ENCODE measurements at places on chromosomes 16 and 17.

DNA sequence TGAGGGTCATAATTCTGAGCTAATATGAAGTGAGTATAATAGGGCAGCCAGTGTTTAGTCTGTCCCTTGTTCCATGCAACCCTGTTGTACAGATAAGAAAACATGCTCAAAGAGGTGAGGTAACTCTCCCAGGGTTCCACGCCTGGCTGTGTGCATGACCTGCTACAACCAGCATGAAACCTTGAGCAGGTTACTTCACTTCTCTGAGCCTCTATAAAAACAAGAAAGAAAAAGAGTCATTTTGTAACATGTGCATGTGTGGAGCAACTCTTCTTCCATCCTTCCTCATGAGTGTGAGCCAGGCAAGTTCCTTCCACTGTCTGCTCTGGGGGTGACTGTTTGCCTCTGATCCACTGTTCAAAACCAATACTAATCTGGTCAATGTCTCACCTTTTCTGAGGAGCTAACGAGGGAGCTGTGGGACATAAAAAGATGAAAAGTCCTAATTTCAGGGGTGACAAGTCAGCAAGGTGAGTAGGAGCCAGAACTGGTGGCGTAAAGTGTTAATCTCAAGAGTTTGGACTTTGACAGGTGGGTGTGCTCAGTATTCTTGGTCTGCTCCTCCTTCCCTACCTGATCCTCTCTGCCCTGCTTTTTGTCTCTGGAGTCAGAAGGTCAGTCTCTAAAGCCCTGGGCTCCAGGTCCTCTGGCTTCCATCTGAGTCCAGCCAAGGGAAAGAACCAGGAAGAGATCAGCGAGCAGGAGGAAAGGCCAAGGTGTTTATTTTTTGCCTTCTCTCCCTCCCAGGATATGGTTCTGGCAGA lies 21.5 kb downstream of the GFOD2 start:
- no peak for DNase-seq

GRCh38 chr17:33124871-33125551 lies 133.4 kb downstream of the SPACA3 start:
- no peak for DNase-seq

DNA sequence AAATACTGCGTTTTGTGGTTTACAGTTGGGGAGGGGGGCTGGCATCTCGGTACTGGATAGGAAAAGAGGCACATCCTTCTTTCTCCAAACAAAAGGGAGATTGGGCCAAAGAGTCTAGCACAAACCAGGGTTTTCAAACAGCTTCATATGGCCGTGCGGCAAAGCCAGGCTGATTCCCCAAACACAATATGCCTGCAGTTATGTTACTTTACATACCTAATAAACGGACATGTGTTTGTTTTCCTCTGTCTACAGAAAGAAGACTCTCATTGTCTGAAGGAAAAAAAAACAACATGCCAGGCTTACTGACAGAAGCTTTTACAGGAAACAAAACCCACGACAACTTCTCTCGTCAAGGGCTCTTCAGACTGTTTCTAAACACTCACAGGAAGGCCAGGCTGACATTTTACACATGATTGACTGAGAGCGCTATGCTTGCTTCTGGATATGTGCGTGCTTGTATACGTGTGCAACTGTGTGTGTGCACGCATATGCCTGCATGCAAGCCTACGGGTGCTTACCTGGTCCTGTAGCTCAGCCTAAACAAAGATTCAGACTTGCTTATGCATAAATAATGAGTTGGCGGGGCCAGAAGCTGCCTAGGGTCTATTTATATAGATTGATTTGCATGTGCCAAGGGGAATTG lies 461.0 kb upstream of the C16orf82 start:
- DNase-seq, result no peak

DNA sequence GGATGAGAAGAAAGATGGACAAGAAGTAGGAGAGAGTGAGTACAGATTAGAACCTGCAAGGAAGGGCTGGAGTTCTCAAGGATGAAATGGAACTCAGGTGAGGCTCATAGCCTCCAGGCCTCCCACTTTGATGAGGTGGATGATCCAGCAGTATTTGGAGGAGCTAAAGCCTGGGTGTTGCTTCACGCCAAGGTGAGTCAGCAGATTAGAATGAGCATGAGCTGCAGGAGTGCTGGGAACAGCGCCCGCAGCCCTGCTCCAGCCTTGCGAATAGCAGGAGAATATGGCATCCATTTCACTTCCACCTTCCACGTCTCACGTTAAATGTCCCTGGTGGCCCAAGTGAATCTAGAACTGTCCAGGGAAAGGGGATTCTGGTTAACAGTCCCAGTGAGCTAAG lies 94.4 kb upstream of the CPHXL start:
- DNase-seq, result no peak

- DNase-seq, result no peak
Observed at GRCh38 chr16:68349838-68350410, 39.1 kb downstream of the PRMT7 start.

DNA sequence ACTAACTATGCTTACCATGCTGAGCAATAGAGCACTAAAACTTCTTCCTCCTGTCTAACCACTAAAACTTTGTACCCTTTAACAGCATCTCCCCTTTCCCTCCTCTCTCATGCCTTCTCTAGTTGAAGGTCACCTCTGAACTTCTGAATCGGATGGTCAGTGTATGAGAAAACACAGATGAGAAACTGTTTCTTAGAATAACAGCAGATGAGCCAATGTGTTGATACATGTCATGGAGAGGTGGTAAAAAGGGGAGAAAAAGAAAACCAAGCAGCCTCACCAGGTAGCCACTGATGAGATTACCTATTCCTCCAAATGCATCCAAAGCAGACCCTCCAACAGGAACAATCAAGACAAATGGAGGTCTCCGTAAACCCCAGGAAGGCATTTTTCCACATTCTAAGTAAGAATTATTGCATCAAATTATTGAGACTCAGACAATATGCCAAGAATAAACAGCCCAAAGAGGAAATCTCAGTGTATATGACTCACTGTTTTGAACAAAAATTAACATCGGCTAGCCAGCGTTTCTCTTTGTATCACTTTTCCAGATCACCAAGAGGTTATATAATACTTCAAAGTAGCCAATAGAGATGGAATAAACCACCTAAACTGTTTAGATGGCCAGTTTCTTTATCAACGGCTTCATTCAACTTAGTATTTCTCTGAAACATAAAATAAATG lies 793.3 kb upstream of the SOX9 start:
- no peak for DNase-seq

GRCh38 chr17:27360507-27360906 lies 66.6 kb downstream of the WSB1 start:
- no peak for DNase-seq

DNA sequence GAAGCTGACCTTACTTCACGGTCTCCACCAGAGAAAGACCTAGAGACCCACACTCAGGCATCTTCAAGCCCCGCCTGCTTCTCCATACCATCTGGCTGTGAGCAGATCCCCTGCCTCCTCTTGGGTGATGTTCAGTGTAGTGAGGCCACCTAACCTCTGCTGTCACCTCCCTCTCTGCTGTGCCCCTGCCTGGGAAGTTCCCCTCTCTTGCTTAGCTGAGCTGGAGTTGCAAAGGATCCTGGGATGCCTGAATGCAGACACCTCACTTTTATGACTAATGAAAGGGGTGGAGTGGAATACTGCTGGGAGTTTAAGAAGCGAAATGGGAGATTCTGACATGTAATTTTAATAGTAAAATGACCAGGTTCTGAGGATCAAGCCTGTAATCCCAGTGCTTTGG lies 5.8 kb downstream of the IRX3 start:
- no peak for DNase-seq

DNA sequence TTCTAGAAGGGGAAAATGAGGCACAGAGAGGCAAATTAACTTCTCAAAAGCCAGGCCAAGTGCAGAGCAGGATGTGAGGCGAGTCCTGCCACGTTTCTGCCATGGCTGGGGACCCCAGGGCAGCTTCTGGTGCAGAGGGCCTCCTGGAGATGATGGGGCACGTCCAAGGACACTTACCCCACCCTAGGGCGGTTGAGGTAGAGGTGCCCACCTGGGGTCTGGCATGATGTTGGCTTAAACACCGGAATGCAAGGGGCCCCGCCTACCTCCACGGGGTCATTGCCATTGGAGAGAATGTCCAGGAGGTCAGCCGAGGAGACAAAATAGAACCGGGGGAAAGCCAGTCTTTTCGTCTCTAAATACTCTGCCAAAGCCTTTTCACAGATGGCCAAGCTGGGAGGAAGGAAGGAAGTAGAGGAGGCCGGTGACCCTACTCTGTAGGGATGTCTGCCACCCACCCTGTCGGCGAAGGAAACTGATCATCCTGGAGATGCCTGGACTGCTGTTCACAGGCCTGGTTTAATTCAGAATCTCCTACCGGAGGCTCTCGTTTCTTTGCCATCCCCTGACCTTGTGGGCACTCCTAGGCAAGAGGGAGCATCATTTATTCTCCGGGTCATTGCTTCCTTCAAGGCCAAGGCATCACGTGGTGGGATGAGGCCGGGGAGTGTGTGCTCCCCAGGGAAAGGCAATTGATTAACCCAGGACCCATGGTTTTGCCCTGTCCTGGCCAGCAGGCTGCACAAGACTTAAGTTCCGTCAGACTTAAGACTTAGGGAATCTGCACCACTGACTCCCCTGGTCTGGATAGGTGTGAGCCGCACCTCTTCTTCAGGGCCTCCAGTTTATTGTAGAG lies 70.5 kb downstream of the DNAH17 start:
- DNase-seq, result no peak

- no peak for DNase-seq
Observed at GRCh38 chr17:81486199-81486810, 26.3 kb downstream of the ACTG1 start.

- no peak for DNase-seq
Observed at GRCh38 chr16:67341250-67341649, 14.6 kb downstream of the LRRC36 start.

DNA sequence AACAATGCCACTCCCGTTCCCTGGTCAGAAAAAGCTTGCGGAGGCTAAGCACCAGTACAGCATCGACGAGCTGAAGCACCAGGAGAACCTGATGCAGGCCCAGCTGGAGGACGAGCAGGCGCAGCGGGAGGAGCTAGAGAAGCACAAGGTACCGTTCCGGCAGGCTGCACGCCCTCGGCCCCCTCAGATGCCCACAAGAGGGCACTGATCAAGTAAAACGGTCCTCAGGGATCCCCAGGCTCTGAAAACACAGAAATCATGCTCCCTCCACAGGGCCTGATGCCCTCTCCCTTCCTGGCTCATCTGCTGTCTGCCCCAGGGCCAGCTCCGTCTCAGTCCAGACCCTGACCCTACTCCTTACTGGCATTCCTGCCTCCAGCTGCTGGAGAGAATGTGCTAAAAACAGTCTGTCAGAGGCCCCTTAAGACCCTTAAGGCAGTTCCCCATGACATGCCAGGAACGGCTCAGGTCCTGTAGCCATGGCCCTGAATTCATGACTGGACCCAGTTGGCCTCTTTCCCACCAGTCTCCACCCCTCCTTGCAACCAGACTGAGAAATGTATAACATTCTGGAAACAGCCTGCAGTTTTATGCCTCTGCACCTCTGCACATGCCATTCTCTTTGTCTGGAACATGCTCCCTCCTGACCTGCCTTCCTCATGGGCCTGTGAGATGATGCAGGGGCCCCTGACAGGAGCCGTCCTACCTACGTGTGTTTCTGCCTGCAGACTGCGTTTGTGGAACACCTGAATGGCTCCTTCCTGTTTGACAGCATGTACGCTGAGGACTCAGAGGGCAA lies 21.8 kb downstream of the DRC3 start:
- DNase-seq, result no peak

DNA sequence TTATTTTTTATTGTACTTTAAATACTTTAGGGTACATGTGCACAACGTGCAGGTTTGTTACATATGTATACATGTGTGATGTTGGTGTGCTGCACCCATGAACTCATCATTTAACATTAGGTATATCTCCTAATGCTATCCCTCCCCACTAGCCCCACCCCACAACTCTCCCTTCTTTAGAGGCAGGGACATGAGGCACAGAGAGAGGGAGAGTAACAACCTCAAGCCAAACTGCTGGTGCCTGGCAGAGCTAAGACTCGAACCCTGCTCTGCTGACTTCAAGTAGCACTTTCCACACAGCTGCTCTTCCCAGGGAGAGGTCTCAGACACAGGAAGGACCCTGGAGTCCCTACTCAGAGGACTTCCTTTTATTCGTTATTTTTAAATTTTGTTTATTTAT lies 69.4 kb downstream of the WSB1 start:
- DNase-seq, result no peak

DNA sequence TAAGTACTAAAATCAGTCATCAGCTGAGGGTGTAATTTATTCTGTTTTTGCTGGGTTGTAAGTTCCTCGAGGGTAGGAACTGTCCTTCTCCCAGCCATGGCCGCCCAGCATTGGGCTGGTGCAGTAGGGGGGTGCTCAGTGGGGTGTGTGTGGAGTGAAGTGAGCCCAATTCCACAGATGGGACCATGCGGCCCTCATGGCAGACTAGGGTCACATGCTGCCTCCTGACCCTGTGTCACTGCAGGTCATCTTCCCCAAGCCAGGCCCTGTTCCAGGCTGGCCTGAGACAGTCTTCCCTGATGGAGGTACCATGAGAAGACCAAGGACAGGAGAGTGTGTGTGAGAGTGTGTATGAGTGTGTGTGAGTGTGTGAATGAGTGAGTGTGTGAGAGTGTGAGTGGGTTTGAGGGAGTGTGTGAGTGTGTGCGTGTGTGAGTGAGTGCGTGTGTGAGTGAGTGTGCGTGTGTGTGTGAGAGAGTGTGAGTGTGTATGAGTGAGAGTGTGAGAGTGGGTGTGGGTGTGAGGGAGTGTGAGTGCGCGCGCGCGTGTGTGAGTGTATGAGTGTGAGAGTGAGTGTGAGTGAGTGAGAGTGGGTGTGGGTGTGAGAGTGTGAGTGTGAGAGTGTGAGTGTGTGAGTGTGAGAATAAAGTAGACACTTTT lies 3.7 kb downstream of the SLC26A11 start:
- DNase-seq, result no peak

- no peak for DNase-seq
Observed at GRCh38 chr17:4920351-4921048, 11.6 kb upstream of the GP1BA start.

GRCh38 chr17:78019976-78020716 lies 61.6 kb downstream of the TNRC6C start:
- DNase-seq, result no peak

GRCh38 chr16:12426122-12426521 lies 377.6 kb downstream of the CPPED1 start:
- no peak for DNase-seq

- no peak for DNase-seq
Observed at GRCh38 chr16:27449434-27450195, 47.6 kb downstream of the IL21R start.

Measured in omental fat pad (tissue), 4 donors.